ENCODE measurements at places on chromosomes 6 and 20.
A peak's percentile ranks its signal among the peaks of the same experiment; 100 is the strongest.

DNA sequence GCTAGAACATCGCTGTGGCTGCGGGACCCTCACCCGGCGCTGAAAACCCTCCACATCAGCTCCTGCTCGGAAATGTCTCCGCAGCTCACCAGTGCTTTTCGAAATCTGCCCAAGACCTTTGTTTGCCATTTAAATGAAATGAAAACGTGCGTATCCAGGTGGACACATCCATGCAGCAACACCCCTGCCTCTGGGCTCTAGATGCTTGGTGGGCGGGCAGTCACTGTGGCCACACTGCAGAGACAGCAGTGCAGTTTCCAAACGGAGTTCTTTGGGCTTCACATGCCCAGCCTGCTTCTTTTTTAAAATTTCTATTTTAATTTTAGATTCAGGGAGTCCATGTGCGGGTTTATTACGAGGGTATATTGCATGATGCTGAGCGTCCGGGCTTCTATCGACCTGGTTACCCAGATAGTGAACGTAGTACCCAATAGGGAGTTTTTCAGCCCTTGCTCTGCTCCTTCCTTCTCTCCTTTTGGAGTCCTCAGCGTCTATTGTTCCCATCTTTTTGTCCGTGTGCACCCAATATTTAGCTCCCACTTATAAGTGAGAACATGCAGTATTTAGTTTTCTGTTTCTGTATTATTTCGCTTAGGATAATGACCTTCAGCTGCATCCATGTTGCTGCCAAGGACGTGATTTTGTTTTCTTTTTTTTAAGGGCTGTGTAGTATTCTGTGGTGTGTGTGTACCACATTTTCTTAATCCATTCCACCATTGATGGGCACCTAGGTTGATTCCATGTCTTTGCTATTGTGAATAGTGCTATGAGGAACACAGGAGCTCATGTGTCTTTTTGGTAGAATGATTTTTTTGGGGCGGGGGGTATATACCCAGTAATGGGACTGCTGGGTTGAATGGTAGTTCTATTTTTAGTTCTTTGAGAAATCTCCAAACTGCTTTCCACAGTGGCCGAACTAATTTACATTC, 4.8 kb upstream of the TUBB2B start:
- H3K4me1 ChIP-seq, result peaks cover 45% of the 10 kb centered on the region
- H3K4me3 ChIP-seq, result no peak overlapping the region
- DNase-seq, result no peak
- H3K36me3 ChIP-seq, result no peaks in the 10 kb centered on the region
- H3K27ac ChIP-seq, result no peak overlapping the region
- H3K27me3 ChIP-seq, result peaks cover 77% of the 10 kb centered on the region

GRCh38 chr6:31075528-31075927, 36.8 kb downstream of the C6orf15 start:
- H3K4me3 ChIP-seq, result no peak overlapping the region
- H3K4me1 ChIP-seq, result peaks cover 9% of the 10 kb centered on the region
- no peak overlapping the region for H3K27ac ChIP-seq
- H3K36me3 ChIP-seq, result no peaks in the 10 kb centered on the region

- H3K4me1 ChIP-seq, result peaks cover 20% of the 10 kb centered on the region
- no peak overlapping the region for H3K27ac ChIP-seq
- DNase-seq, result no peak
- no peaks in the 10 kb centered on the region for H3K27me3 ChIP-seq
Observed at GRCh38 chr6:15287670-15288375, 42.0 kb downstream of the JARID2 start.

DNA sequence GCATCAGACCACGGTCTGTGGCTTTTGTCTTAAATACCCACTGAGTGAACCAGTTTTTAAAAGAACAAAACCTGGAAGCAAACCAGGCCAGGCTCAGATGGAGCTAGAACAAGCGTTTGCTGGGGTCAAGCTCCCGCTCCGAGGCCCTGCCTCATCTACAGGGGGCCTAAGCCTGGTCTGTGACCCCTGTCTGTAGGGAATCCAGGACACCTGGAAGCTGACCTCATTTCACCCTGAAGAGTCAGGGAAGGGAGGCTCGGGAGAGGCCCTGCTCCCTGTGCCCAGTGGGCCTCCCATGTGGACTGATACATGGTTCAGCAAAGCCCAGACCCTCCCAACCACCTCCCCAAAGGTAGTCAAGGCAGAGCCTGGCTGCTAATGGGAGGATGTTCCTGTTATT, 26.8 kb upstream of the DLGAP4 start:
- no peak overlapping the region for H3K4me3 ChIP-seq
- no peaks in the 10 kb centered on the region for H3K36me3 ChIP-seq
- H3K27ac ChIP-seq, result no peak overlapping the region
- DNase-seq, result no peak

DNA sequence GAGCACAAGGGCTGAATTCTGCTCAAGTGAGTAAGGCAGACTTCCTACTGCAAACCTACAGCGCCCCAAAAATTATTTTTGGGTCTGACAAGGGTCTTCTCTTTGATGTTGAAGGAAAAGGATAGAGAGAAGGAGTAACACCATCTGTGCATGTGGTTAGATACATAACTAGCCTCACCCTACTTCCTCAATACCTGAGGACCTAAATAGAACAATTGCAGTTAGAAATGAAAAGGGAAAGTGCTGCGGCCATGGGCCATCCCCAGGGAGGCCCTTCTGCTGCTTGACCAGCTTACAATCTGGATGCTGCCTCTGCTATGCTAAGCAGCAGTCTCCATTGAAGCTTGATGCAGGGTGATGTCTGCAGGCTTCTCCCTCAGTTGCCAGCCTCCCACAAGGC, 63.2 kb upstream of the ARMH2 start:
- no peaks in the 10 kb centered on the region for H3K27me3 ChIP-seq
- peaks cover 98% of the 10 kb centered on the region for H3K36me3 ChIP-seq
- H3K4me3 ChIP-seq, result no peak overlapping the region
- peaks cover 77% of the 10 kb centered on the region for H3K4me1 ChIP-seq
- peak overlapping the region; percentile 78 for H3K27ac ChIP-seq

DNA sequence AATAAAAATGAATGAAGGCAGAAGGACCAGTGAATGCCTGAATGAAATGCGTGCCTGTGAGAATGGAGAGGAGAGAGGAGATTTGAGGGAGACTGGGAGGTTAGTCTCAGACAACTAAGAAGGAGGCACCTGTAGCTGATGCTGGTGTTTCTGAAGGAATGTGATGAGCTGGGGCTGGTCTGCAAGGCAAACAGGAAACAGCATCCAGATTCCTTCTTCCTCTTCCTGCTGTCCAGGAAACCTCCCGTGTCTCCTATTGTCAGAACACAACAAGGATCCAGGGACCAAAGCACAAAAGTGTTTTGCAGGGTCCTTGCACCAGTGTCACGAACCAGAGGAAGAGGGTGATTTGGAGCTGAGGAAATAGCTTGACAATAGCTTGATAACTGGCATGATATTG, 50.4 kb upstream of the TAB2 start:
- no peak overlapping the region for H3K4me3 ChIP-seq
- DNase-seq, result no peak
- no peak overlapping the region for H3K27ac ChIP-seq

DNA sequence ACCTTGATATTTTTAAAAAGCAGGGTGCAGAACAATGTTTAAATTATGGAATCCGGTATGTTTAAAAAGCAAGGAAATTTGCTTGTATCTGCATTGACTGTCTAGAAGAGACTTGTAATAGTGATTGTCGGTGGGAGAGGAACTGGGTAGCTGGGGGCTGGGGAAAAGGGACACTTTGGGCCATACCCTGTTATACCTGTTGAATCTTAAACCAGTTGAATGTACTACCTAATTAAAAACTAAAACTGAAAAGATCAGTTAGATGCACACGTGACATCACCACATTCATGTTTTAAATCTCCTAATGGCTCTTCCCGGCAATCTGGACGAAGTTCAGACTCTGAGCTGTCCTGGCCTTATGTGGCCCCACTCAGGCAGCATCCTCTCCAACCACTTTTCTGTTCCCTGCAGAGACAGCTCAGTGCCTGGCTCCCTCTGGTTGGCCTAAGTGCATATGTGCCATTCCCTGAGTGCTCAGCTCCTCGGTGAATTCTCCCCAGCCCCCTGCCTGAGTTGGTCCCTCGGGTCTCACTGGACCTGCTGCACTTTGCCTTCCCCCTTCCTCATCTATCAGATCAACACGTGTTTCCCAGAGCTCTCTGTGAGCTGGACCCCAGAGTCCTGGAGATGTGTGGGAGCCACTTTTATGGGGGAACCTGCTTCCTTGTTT, 36.3 kb downstream of the SLC52A3 start:
- peaks cover 6% of the 10 kb centered on the region for H3K4me1 ChIP-seq
- no peaks in the 10 kb centered on the region for H3K36me3 ChIP-seq
- no peak overlapping the region for H3K27ac ChIP-seq

GRCh38 chr6:21360336-21360735, 233.2 kb upstream of the SOX4 start:
- no peak overlapping the region for H3K27ac ChIP-seq
- H3K4me1 ChIP-seq, result no peaks in the 10 kb centered on the region
- H3K36me3 ChIP-seq, result no peaks in the 10 kb centered on the region
- no peak overlapping the region for H3K4me3 ChIP-seq
- H3K27me3 ChIP-seq, result no peaks in the 10 kb centered on the region

DNA sequence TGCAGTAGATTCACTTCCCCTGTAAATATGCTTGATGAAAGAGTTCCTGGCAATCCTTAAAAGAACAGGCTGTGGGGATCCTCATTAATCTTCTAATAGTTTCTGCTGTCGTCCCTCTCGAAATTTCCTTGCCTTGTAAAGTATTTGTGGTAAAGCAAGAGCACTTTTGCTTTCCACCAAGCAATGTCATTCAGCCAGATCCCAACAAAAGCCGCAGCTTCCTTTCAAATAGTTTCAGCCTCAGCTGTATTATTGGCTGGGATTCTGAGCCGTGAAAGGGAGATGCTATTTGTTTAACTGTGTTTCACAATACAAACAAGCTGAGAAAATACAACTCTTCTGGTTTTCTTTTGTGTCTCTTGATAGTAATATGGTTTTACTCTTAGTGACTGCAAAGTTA, 48.9 kb upstream of the EPHA7 start:
- no peaks in the 10 kb centered on the region for H3K36me3 ChIP-seq
- no peak overlapping the region for H3K27ac ChIP-seq
- H3K27me3 ChIP-seq, result no peaks in the 10 kb centered on the region
- no peaks in the 10 kb centered on the region for H3K4me1 ChIP-seq
- DNase-seq, result no peak

DNA sequence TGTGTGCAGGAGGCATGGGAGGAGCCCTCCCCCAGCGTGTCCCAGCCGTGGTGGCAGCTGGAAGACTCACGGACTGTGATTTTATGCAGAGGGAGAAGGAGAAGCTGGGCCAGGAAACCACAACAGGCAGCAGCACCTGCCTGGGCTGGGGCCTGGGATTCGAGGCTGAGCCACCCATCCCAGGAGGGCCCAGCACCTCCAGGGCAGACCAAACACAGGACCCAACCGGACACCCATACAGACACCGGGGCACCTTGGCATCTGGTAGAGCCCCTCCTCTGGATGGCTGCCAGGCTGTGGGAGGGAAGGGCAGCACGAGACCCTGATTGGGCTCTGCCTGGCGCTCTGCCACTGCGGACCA, 41.7 kb upstream of the CHRNA4 start:
- H3K27ac ChIP-seq, result no peak overlapping the region
- H3K4me3 ChIP-seq, result no peak overlapping the region
- H3K36me3 ChIP-seq, result no peaks in the 10 kb centered on the region

- no peak for DNase-seq
- H3K4me1 ChIP-seq, result no peaks in the 10 kb centered on the region
- no peak overlapping the region for H3K27ac ChIP-seq
- no peak overlapping the region for H3K4me3 ChIP-seq
Observed at GRCh38 chr6:121544691-121545090, 109.2 kb downstream of the GJA1 start.

DNA sequence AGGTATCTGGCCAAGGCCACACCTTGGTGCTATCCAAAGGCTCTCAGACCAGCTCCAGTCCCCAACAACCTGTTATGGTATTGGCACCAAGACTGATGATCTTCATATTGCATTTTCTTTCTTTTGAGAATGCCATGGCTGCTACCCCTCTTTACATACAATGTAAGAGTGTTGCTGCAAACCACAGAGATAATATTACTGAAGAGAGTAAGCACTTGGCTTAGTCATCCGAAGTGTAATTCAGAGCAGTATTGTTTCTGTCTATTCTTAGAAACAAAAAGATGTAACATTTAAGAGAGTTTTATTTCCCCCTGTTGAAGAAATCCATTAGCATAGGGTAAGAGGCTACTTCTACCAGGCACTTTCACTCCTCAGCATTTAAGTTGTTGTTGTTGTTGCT, 212.5 kb downstream of the C6orf118 start:
- no peaks in the 10 kb centered on the region for H3K27me3 ChIP-seq
- H3K4me1 ChIP-seq, result no peaks in the 10 kb centered on the region
- no peak overlapping the region for H3K4me3 ChIP-seq
- H3K36me3 ChIP-seq, result no peaks in the 10 kb centered on the region

GRCh38 chr6:20211037-20211940, 980 bp downstream of the MBOAT1 start:
- DNase-seq, result peak; percentile 43
- peaks cover 36% of the 10 kb centered on the region for H3K4me1 ChIP-seq
- peak overlapping the region; percentile 83 for H3K4me3 ChIP-seq
- no peaks in the 10 kb centered on the region for H3K27me3 ChIP-seq

GRCh38 chr20:41619360-41620100, 1.4 kb upstream of the CHD6 start:
- no peak for DNase-seq
- H3K27me3 ChIP-seq, result no peaks in the 10 kb centered on the region
- no peaks in the 10 kb centered on the region for H3K36me3 ChIP-seq
- peaks cover 16% of the 10 kb centered on the region for H3K4me1 ChIP-seq

DNA sequence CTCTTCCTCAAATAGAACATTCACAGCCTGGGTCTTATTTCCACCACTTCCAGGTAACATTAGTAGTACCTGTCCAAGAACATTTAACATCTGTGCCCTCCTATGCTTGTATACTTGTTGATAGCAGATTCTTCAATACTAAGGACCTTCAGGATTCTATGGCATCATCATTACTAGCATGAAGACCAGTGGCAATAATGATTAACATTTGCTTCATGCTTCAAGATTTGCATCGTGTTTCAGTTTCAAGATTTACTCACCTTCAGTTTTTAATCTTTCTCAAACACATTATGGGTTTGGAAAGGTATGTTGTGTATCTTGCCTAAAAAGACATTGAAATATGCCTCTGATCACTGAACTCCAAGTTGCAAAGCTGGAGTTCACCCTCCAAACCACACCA, 412.8 kb upstream of the NRSN1 start:
- H3K4me1 ChIP-seq, result no peaks in the 10 kb centered on the region
- no peak overlapping the region for H3K4me3 ChIP-seq
- H3K36me3 ChIP-seq, result no peaks in the 10 kb centered on the region
- H3K27ac ChIP-seq, result no peak overlapping the region

DNA sequence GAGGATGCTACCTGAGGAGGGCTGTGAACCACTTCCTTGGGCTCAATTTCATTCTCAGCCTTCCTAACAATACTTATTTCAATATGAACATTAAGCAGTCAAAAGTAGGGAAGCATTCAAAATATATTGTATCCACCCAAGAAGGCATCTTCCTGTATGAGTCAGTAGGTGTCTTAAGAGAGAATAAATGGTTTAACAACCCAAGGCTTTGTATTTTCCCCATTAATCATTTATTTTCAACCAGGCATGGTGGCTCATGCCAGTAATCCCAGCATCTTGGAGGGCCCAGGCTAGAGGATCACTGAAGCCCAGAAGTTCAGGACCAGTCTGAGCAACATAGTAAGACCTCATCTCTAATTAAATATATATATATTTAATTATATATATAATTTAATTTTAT, 74.5 kb upstream of the MARCKS start:
- H3K27ac ChIP-seq, result no peak overlapping the region
- H3K4me3 ChIP-seq, result no peak overlapping the region
- no peaks in the 10 kb centered on the region for H3K4me1 ChIP-seq
- no peaks in the 10 kb centered on the region for H3K36me3 ChIP-seq
- no peak for DNase-seq
- H3K27me3 ChIP-seq, result peaks cover 2% of the 10 kb centered on the region
